Stimulated activated effector memory CD8-positive, alpha-beta T cell treated with anti-CD3 and anti-CD28 coated beads, Interleukin-12 subunit alpha, Interleukin-12 subunit beta, amount 100 ng/mL, for 72 hours (primary cell): ENCODE measurements at places on chromosomes 6 and 20.

DNA sequence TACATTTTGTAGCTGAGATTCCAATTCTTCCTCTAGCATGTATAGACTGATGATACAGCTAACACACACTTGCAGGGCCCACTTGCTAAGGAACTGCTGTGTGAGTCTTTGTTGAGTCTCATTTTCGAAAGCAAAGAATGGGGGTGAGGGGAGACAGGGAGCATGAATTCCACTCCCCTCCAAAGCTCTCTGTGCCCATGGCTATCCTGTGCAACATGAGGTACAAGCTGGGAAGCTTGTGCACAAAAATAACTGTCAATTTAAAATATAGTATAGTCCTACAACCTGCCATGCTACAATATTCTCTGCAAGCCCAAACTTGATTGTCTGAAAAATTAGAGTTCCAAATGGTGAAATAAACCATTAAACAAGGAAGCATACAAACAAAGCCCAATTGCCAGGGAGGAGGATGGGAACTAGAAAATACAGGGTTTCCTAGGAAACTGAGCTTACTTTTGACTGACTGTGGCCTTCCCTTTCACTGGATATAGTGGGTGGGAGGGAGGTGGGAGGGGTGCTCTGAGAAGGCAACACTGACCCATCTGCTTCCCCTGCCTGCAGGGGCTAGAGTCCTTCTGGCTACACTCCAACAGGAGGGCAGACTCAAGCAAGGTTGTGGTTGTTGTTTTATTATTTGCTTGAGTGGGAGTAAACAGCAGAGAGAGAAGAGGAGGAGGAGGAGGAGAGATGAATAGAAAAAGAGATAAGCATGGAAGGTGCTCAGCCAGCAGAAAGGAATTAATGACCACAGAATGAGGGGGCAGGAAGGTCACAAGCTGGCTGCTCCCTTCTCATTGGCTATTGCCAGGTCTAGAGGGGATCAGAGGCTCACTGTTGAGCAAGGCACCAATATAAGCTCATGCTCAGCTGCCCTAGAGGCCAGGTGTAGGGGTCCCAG, 84.6 kb downstream of the FYN start:
- no peak for DNase-seq

DNA sequence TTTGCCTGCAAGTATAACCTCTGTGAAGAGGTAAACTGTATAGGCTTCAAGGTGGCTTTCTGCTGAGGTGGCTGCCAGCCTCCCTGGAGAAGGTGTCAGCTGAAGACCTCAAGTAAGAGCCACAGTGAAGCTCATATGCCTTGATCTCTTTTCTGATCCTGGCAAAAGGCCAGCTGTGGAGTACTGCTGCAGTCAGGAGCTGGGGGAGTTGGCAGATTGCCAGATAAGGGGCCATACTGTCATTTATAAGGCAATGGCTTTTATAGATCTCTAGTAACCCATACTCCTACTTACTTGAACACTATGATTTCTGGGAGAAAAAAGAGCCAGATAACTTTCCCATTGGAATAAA, 8.8 kb upstream of the CEP85L start:
- no peak for DNase-seq

- DNase-seq: no peak
Observed at GRCh38 chr6:37514321-37514771, 14.7 kb upstream of the CCDC167 start.

- DNase-seq: no peak
Observed at GRCh38 chr20:25361287-25361683, 29.4 kb downstream of the ABHD12 start.

DNA sequence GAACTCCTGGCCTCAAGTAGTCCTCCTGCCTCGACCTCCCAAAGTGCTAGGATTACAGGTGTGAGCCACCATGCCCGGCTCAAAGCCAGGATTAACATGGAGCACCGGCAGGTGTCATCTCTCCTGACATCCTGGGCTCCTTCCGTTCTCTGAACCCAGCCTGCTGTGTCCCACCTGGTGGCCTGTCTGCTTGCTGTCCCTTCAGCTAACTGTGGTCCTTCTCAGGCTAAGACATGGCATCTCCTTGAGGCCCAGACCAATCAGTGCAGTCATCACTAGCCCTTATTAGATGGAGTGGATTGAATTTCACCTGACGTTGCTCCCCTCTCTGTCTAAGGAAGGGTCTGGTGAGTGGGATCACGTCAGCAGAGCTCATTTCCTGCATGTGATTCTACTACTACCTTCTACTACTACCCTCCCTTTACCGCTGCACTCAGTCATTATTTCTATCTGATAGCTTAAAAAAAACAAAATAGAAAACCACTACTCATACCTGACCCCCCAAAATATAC, 28.0 kb upstream of the SYNJ2 start:
- no peak for DNase-seq

DNA sequence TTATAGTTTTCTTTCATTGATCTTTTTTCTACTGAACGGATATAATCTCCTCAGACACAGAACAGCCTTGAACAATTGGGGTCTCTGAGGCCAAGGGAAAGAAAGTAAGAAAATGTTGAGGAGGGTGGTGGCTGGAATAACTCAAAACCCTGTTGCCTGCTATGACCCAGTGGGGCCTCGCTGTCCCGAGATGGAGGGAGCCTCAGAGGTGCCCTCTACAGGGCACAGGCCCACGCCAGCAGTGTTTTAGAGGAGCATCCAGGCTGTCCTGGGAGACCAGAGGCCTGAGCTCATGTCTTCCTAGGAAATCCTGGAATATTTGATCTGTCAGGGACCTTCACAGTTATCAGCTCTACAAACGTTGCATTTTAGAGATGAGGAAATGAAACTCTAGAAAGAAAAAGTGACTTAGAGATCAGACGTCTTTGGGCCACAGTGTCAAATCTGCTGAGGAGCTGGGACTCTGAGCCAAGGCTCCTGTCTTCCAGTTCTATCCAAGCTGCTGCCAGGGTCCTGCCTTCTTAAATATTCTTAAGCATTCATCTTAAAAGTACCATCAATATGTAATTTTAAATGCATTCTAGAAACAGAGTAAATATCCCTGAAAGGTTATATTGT, 26.3 kb downstream of the ALDH5A1 start:
- DNase-seq: no peak

DNA sequence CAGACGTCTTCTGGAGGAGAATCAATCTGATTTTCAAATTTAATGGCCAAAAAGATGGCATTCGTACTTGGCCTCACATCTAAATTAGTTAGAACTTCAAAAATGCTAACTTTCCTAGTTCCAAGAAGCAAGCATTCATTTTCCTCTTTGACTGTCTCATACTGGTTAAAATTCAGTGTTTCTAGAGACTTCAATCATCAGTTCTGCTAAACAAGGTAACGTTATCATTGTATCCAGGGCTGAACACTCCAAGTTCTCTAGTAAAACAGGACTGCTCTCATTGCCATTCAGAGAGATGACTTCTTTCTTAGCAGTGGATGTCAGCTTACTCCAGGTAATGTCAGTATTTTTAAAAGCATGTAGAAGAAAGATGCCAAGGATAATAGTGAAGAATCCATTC, 34.6 kb upstream of the ENTPD6 start:
- no peak for DNase-seq

- DNase-seq: no peak
Observed at GRCh38 chr20:51338692-51339440, 203.7 kb downstream of the NFATC2 start.

- DNase-seq: no peak
Observed at GRCh38 chr6:100311707-100312251, 152.9 kb downstream of the SIM1 start.

- DNase-seq: no peak
Observed at GRCh38 chr20:3646651-3647050, 16.5 kb downstream of the GFRA4 start.

DNA sequence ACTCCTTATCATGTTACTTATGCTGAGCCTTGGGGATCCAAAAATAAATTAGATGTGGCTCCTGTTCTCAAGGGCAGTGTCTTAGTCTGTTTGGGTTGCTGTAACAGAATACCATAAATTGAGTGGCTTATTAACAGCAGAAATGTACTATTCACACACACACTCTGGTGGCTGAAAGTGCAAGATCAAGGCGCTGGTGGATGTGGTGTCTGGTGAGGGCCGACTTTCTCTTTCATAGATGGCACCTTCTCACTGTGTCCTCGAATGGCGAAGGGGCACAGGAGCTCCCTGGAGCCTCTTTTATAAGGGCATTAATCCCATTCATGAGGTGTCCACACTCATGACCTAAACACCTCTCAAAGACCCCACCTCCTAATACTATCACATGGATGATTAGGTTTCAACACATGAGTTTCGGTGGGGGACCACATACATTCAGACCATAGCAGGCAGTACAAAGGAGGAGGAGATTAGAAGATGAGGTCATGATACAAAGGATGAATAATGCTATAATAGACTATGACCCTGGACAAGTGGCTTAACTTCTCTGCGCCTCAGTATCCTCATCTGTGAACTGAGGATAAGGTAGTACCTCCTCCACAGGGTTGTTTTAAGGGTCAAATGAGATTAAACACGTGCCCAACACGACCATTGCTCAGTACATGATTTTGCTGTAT, 34.1 kb downstream of the RPP40 start:
- no peak for DNase-seq
